CD4-positive, alpha-beta T cell (primary cell): ENCODE measurements at places on chromosomes 1 and 21.

- no peak for DNase-seq
Observed at GRCh38 chr1:197904126-197904787, 1.8 kb downstream of the C1orf53 start.

DNA sequence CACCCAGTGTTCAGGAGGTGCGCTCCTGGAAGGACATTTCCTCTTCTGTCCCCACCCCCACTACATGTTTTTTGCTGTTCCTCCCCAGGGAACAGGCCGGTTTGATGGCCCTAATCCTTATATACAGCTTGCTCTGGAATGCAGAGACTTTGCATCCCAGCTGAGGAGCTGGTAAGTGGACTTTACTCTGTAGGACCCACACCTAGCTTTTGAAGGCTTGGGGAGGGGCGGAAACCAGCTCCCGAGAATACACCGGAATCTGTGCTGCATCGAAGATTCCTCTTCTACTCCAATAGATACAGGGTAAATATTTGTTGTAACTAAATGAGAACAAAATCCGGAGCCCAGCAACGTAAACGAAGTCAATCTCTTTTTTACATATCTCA is 1.2 kb upstream of the CGN start:
- DNase-seq, result no peak

DNA sequence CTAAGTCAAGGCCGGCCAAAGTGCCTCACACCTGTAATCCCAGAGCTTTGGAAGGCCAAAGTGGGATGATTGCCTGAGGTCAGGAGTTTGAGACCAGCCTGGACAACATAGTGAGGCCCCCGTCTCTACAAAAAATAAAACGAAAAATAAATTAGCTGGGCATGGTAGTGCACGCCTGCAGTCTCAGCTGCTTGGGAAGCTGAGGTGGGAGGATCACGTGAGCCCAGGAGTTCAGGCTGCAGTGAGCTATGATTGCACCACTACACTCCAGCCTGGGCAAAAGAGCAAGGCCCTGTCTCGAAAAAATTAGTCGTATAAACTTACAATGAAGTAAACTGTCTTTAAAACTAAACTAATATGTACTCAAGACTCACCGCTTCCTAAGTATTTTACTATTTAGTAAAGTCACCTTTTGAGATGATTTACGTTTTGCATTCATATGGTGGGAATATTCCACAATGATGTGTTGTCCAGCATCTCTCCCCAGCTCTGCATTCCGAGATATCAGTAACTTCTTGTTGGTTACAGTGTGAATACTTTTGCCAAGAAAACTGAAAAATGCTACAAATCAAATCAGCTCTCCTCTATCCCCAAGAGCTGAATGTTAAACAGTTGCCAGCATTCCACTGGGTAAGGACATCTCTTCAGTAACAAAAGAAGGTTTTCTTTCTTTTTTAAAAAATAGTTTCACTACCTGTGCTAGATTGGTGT is 84.9 kb upstream of the C21orf91 start:
- no peak for DNase-seq

DNA sequence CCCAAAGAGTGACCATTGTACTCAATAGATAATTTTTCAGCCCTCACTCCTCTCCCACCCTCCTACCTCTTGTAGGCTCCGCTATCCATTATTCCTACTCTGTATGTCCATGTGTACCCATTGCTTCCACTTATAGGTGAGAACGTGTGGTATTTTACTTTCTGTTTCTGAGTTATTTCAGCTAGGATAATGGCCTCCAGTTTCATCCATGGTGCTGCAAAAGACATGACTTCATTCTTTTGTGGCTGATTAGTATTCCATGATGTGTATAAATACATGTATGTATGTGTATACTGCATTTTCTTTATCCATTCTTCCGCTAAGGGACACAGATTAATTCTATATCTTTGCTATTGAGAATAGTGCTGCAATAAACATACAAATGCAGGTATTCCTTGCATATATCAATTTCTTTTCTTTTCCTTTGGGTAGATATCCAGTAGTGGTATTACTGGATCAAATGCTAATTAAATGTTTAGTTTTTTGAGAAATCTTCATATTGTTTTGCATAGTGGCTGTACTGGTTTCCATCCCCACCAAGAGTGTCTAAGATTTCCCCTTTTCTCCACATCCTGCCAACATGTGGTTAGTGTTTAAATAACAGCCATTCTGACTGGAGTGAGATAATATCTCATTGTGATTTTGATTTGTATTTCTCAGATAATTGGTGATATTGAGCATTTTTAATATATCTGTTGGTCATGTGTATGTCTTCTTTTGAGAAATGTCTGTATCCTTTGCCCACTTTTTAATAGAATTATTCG is 4.9 kb downstream of the LY9 start:
- no peak for DNase-seq

DNA sequence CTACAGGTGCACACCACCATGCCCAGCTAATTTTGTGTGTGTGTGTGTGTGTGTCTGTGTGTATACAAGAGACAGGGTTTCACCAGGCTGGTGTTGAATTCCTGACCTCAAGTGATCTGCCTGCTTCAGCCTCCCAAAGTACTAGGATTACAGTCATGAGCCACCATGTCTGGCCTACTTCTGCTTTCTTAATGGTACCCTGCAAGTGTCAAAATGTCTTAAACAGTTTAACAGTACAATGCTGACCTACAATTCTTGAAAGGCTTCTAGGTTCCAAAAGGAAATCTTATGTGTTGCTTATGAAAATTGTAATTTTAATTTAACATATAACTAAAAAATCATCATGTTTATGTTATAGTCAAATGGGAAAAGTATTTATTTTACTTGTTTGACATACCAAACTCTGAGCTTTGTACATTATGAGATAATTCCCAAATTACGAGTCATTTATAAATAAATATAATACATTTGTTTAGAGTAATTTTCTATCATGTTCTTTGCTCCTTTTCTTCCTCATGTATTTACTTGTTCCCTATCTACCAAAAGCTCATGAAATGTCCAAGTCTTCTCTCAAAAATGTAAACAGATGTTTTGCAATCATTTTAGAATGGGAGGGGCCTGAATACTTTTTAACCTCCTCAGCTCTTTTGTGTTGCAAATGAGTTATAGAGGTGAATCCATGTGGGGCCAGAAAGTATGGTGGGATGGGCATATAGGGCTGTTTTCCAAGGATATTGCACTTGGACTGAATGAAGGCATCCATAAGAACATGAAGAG is 8.4 kb upstream of the VCAM1 start:
- no peak for DNase-seq

DNA sequence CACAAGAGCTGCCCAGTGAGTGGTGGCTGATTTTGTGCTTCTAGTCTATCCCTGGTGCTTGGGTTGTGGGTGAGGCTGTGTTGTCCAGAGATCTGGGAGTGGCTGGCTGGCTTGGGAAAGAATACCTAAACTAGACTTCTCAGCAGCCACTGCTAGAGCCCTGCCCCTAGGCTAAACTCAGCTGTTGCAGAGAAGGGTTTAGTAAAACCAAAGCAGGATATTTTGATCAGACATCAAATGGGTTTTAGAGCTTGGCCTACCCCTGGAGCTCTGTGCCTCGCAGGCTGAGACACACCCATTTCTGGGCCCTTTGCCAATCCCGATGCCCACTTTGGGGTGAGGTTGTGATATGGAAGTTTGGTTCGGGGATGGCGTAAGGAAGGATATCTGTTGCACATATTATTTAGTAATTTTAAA is 88.5 kb downstream of the UCK2 start:
- DNase-seq, result no peak

- DNase-seq, result no peak
Observed at GRCh38 chr1:905811-906599, 17.7 kb upstream of the SAMD11 start.
